ENCODE measurements at places on chromosomes 4 and X.

DNA sequence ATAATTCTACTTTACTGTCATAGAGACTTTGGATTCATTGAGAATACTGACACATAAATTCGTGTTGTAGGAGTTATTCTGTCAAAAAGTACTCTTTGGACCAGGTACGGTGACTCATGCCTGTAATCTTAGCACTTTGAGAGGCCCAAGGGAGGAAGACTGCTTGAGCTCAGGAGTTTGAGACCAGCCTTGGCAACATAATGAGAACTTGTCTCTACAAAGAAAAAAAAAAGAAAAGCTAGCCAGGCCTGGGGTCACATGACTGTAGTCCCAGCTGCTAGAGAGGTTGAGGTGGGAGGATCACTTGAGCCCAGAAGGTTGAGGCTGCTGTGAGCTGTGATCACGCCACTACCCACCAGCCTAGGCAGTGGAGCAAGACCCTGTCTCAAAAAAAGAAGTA, 54.9 kb downstream of the WDR19 start:
- DNase-seq, result no peak

- DNase-seq, result no peak
Observed at GRCh38 chrX:153674219-153674851, 722 bp upstream of the PNCK start.

DNA sequence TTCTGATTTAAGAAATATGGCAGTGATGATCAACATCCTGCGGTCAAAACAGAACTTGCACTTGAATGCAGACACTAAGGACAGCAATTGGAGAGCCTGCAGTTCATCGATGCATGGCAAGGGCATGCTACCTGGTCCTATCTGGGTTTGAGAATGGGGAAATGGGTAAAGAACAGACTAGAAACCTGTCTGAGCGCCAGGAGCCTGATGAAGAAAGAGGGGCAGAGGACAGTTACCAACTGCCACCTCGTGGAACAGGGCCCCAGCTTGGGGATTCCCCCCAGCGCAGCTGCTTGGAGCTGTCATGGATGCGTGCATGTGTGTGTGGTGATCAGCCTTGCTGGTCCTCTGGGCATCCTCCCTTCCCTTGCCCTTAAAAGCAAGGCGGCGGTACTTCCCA, 30.2 kb upstream of the NKRF start:
- DNase-seq, result no peak

GRCh38 chr4:12576409-12576808, 907.7 kb downstream of the RAB28 start:
- DNase-seq, result no peak

GRCh38 chr4:130576218-130576617, 1480.3 kb downstream of the C4orf33 start:
- no peak for DNase-seq

GRCh38 chr4:173860094-173860493, 330.1 kb upstream of the HAND2 start:
- DNase-seq, result no peak

- DNase-seq, result no peak
Observed at GRCh38 chr4:146121757-146122156, 53.8 kb upstream of the LSM6 start.

DNA sequence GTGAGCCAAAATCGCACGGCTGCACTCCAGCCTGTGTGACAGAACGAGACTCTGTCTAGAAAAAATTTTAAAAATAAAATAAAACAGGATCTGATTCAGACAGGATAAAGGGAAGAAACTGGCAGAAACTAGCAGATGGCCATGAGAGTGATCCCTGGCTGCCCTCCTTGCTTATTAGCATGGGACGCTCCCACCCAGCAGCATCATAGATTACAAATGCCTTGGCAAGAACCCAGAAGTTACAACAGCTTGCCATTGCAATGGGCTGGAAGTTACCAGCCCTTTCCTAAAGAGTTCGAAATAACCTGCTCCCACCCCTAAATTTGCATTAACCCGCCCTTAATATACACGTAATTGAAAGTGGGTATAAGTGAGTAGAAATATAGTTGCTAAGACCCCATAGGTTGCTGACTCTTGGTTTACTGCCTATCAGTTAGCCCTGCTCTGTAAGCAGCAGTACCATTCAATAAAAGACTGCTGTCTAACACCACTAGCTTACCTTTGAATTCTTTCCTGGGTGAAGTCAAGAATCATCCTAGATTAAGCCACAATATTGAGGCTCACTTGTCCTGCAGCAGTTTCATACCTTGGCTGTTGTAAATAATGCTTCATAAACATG, 9.1 kb upstream of the XAGE2 start:
- DNase-seq, result no peak

DNA sequence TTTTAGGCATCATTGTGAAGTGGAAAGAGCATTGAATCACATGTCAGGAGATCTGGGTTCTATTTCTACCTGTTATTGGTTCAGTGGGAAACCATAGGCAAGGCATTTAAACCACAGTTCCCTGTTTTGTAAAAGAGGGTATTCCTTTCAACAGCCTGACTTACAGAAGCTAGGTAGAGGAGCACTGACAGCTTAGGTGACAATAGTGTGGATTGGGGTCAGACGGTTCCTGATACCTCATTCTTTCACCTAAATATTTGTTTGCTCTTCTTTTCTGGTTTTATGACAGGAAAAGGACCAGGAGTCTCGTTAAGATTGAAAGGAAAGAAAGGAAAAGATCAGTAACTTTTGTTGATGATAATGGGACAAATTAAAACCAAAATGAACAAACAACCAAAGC, 15.9 kb upstream of the PDLIM5 start:
- DNase-seq, result no peak

GRCh38 chr4:141768954-141769353, 132.6 kb downstream of the IL15 start:
- no peak for DNase-seq

- DNase-seq, result no peak
Observed at GRCh38 chr4:36944232-36944631, 300.3 kb upstream of the NWD2 start.

DNA sequence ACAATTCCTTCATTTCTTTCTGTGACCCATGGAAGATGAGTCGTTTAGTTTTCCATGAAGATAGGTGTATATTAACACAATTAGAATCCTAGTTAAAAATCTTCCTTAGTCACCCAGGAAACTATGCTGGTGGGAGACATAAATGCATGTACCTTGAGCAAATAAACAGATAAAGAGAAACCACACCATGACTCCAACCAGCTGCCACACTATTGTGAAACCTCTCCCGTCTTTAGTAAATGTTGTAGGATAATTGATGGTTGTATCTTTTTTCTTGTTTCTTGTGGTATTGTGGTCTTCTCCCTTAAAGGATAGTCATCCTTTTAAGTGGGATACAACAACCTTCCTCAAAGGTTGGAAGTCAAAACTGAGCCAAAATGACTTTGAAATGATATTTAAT, 103.8 kb upstream of the LEF1 start:
- no peak for DNase-seq

DNA sequence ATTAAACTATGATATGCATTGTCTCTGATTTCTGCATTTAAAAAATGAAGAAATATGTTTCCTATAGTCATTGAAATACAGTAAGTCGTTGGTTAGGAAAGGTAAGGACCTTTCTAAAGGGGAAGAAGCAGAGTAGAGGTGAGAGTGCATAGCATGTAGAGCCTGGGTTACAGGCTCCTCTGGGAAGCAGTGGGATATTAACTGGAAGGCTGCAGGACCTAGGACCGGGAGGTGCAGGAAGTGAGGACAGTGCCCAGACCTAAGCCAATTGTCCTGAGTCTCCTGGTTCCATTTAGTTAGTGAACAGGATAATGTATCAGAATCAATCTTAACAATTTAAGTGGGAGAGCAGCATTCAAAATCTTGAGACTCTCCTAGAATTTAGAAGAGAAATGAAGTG, 237.1 kb upstream of the NUDT6 start:
- DNase-seq, result no peak

GRCh38 chr4:80465238-80465637, 129.7 kb downstream of the CFAP299 start:
- DNase-seq, result no peak

DNA sequence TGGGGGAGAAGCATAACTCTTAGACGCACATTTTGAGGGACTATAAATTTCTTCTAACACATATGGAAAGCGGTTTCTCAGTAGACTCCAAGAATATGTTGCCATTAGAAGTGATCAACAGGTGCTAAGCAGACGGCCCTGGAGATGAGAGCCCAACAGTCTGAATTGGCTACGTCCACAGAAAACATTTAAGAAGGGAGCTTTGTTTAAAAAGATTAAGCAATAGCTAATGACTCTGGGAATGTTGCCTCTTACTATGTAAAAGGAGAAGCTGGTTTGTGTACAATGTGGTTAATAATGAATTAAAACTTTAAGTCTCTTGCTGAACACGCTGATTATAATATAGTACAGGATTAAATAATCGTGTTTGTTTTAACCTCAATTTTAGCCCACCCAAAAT, 399.5 kb downstream of the SMARCA1 start:
- no peak for DNase-seq

- DNase-seq, result no peak
Observed at GRCh38 chr4:114691865-114692264, 93.3 kb downstream of the UGT8 start.

DNA sequence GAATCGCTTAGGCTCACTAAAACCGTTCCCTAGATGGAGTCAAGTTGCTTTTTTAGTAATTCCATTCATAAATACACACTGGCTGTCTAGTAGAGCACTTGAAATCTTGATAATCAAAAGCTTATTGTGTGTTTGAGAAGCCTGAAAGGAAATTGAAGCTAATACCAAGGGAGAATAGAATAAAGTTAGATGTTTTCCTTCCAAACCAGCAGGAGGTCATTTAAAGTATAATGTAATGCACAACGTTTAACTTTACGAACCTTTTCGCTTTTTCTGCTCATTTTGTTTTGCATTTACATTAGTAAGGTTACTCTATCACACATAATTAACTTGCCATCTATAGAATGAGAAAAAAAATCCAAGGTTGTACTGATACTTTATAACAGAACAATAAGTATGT, 440.9 kb downstream of the NKX6-1 start:
- DNase-seq, result no peak

GRCh38 chrX:40102393-40103381, 4.9 kb upstream of the BCOR start:
- no peak for DNase-seq

GRCh38 chr4:37197899-37198298, 46.6 kb upstream of the NWD2 start:
- DNase-seq, result no peak

DNA sequence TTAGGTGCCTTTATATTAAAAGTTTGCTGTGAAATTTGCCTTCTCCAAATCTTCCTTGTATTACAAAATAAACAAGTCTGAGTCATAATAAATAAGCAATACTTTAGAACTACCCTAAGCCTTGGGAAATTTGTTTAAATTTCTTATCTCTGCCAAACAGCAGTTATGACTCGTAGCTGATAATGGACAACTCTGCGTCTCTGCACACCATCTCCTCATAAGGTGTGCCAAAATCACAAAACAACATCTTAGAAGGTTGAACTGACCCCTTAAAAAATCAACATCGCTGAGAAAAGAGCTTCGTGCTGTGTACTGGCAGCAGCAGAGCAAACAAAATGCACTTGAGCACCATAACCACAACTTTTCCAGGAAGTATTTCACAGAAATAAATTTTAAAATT, 22.0 kb downstream of the OR13H1 start:
- DNase-seq, result no peak

GRCh38 chrX:41824551-41824950, 98.8 kb downstream of the CASK start:
- DNase-seq, result no peak

GRCh38 chr4:88693792-88694191, 3.8 kb downstream of the NAP1L5 start:
- DNase-seq, result no peak

Data from SW 1271 (cell line).